ENCODE measurements at places on chromosomes 7 and 10. TPM values are rescaled to one million over a fixed set of nuclear protein-coding genes. Genes with fewer than 3 reads are reported as not detected.
A peak's percentile ranks its signal among the peaks of the same experiment; 100 is the strongest.

The PLOD3 gene
- 66.6 TPM for total RNA-seq

The GRID2IP gene
- not detected for total RNA-seq

The MYL7 gene
- total RNA-seq, result not detected

The DAGLB gene
- total RNA-seq, result 34.5 TPM

The MYO3A gene
- total RNA-seq, result not detected

The UPK3B gene
- total RNA-seq, result 3.0 TPM

The CYP2C19 gene
- not detected for total RNA-seq

The MMP21 gene
- total RNA-seq, result not detected

The OR2A7 gene
- 0.69 TPM for total RNA-seq

The GJD4 gene
- 0.33 TPM for total RNA-seq

The ZFAND4 gene
- 8.7 TPM for total RNA-seq

The CLIP2 gene
- 26.2 TPM for total RNA-seq

The ANKRD61 gene
- 0.26 TPM for total RNA-seq

DNA sequence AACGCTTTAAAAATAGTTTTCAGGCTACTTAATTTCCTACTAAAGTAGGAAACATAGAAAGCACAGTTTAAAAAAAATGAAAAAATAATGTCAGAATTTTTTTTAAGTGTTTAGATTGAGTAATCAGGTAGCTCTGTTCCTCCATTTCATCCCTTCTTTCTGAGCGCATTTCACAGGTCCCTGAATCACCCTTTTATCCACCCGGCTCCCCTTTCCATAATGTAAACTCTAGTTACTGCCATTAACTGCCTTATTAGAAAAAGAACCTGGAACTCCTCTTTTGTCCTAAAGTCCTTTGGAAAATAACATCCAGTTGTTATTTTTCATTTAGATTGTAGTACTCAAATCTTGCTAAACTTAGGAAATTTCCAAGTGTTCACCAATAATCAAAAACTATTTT lies 5.8 kb downstream of the KCND2 start:
- H3K27me3 ChIP-seq, result no peaks in the 10 kb centered on the region
- H3K4me3 ChIP-seq, result no peak overlapping the region
- H3K27ac ChIP-seq, result no peak overlapping the region
- no peaks in the 10 kb centered on the region for H3K36me3 ChIP-seq

DNA sequence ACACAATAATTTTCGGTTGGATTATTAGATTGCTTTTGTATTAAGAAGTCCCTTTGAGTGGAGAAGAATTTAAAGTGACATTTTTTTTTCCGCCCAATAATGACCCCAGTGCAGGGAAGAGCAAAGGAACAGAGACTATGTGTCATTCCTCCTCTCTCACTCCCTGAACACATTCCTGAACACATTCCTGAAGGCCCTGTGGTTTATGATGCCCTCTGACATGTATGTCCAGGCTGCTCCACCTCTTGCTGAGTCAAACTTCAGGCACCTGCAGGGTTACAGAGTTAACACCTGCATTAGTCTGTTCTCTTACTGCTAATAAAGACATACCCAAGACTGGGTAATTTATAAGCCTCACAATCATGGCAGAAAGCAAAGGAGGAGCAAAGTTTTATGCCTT lies 704.0 kb upstream of the LRRN3 start:
- no peaks in the 10 kb centered on the region for H3K27me3 ChIP-seq
- H3K27ac ChIP-seq, result no peak overlapping the region
- DNase-seq, result peak; percentile 85
- H3K36me3 ChIP-seq, result no peaks in the 10 kb centered on the region
- peaks cover 21% of the 10 kb centered on the region for H3K4me1 ChIP-seq
- H3K4me3 ChIP-seq, result no peak overlapping the region

- H3K4me3 ChIP-seq, result peak overlapping the region; percentile 69
- H3K4me1 ChIP-seq, result peaks cover 22% of the 10 kb centered on the region
- H3K36me3 ChIP-seq, result no peaks in the 10 kb centered on the region
- no peaks in the 10 kb centered on the region for H3K27me3 ChIP-seq
Observed at GRCh38 chr10:62815381-62816075, 638 bp downstream of the EGR2 start.

DNA sequence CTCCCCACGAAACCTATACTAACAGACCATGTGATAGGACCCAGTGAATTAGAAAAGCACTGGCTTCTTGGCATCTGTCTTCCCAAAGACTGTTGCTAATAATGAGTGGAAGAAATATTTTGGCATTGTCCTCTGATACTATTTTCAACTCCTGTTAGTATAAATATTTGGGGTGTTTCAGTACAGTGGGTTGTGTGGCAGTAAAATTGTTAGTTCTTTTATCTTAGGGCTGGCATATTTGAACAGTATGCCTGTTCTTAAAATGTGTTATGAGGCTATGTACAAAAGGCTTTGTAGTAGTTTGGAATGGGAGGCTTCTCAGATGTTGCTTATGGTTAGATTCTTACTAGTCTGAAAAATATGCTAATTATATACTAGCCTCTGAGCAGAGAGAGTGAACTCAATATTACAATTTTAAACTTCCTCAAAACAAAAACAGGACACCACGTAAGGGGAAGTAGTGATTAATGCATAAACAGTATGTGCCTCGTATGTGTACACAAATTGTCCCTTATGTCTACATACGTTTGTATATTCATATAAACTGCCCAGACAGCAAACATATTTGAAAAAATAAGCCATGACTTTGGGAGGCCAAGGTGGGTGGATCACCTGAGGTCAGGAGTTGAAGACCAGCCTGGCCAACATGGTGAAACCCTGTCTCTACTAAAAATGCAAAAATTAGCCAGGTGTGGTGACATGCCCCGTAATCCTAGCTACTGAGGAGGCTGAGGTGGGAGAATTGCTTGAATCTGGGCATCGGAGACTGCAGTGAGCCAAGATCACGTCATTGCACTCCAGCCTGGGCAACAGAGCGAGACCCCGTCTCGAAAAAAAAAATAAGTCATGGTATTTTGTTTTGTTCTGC lies 115.4 kb downstream of the ARID5B start:
- H3K4me1 ChIP-seq, result peaks cover 10% of the 10 kb centered on the region
- H3K36me3 ChIP-seq, result no peaks in the 10 kb centered on the region
- no peak overlapping the region for H3K4me3 ChIP-seq
- H3K27me3 ChIP-seq, result no peaks in the 10 kb centered on the region

- no peak for DNase-seq
- H3K27ac ChIP-seq, result no peak overlapping the region
- H3K4me1 ChIP-seq, result peaks cover 15% of the 10 kb centered on the region
Observed at GRCh38 chr10:127940866-127941640, 34.1 kb downstream of the PTPRE start.

GRCh38 chr7:101602484-101603241 lies 26.4 kb downstream of the MYL10 start:
- H3K4me1 ChIP-seq, result no peaks in the 10 kb centered on the region
- H3K4me3 ChIP-seq, result no peak overlapping the region
- H3K27ac ChIP-seq, result no peak overlapping the region
- no peaks in the 10 kb centered on the region for H3K27me3 ChIP-seq
- DNase-seq, result peak; percentile 82

DNA sequence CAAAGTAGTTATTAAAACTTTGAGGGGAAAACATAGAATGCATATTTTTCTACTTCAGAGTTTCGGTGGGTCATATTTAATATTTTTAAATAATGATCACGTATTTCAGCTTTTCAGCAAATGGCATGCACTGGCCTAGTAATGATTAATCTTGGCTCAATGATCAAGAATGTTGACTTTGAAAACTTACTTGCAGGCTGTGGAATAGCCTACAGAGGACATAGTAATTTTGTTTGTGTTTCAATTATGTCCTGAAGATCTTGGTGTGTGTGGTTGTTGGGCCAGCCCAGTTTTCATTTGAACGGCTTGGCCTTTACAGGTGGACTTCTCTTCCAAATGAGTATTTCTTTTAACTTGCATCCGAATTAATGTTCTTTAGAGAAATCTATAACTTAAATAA lies 35.1 kb downstream of the ADD3 start:
- no peaks in the 10 kb centered on the region for H3K27me3 ChIP-seq
- no peaks in the 10 kb centered on the region for H3K36me3 ChIP-seq
- H3K4me1 ChIP-seq, result no peaks in the 10 kb centered on the region
- H3K4me3 ChIP-seq, result no peak overlapping the region
- DNase-seq, result no peak
- H3K27ac ChIP-seq, result no peak overlapping the region

- H3K36me3 ChIP-seq, result peaks cover 44% of the 10 kb centered on the region
- peak overlapping the region; percentile 77 for H3K27ac ChIP-seq
- no peak for DNase-seq
- peaks cover 70% of the 10 kb centered on the region for H3K4me1 ChIP-seq
- peak overlapping the region; percentile 30 for H3K4me3 ChIP-seq
- H3K27me3 ChIP-seq, result no peaks in the 10 kb centered on the region
Observed at GRCh38 chr10:73043766-73044377, 52.8 kb downstream of the P4HA1 start.

- H3K27me3 ChIP-seq, result no peaks in the 10 kb centered on the region
- no peak overlapping the region for H3K27ac ChIP-seq
- peaks cover 24% of the 10 kb centered on the region for H3K4me1 ChIP-seq
- H3K36me3 ChIP-seq, result no peaks in the 10 kb centered on the region
Observed at GRCh38 chr7:7323921-7324320, 141.6 kb downstream of the C1GALT1 start.

GRCh38 chr7:40839881-40840280 lies 705.1 kb downstream of the SUGCT start:
- H3K4me3 ChIP-seq, result no peak overlapping the region
- H3K36me3 ChIP-seq, result no peaks in the 10 kb centered on the region
- no peak overlapping the region for H3K27ac ChIP-seq
- no peaks in the 10 kb centered on the region for H3K27me3 ChIP-seq
- no peak for DNase-seq

DNA sequence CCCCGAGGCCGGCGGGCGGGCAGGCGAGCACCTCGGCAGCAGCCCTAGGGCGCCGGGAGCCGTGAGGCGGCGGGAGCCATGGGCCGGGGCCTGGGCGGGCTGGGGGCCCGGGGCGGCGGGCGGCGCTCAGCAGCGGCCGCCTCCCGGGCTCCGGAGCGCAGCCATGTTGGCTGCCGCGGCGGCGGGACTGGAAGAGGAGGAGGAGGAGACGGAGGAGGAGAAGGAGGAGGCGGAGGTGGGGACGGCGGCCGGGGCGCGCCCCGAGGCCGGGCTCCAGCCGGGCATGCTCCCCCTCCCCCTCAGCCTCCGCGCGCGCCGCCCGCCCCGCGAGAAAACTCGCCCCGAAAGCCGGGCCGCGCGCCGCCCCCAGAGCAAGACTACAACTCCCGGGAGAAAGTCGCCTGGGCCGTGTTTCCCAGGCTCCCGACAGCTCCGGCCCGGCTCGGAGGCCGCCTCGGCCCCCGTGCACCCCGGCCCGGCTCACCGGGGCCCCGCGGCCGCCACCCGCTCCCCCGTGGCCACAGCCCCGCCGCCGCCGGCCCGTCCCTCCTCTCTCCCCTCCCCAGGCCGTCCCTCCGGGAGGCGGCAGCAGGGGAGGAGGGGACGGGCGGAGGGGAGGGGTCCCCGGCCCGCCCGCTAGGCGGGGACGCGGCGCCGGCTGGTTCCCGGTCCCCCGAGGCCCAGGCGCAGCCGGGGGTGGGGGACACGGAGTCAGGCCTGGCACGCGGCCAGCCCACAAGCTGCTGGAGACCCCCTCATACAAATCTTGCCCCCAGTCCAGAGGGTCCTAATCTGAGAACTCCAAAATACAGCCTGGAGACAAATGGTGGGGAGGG lies at the start of gene DLG5:
DLG5 (minus strand) TSS at position 190 of the 836 bp plus-strand sequence. CDS start 235 bp downstream, outside the sequence.
- no peak within 1 kb of the TSS for H3K27ac ChIP-seq
- no peaks in the 10 kb centered on the region for H3K27me3 ChIP-seq
- peaks cover 39% of the 10 kb centered on the region for H3K4me1 ChIP-seq
- peak; percentile 89 for DNase-seq
- H3K4me3 ChIP-seq, result peak within 1 kb of the TSS; percentile 74
- H3K36me3 ChIP-seq, result peaks cover under 1% of the 10 kb centered on the region

- no peak overlapping the region for H3K4me3 ChIP-seq
- H3K27ac ChIP-seq, result no peak overlapping the region
- H3K36me3 ChIP-seq, result no peaks in the 10 kb centered on the region
- H3K4me1 ChIP-seq, result no peaks in the 10 kb centered on the region
- DNase-seq, result no peak
- no peaks in the 10 kb centered on the region for H3K27me3 ChIP-seq
Observed at GRCh38 chr10:16905320-16905719, 88.1 kb upstream of the RSU1 start.

DNA sequence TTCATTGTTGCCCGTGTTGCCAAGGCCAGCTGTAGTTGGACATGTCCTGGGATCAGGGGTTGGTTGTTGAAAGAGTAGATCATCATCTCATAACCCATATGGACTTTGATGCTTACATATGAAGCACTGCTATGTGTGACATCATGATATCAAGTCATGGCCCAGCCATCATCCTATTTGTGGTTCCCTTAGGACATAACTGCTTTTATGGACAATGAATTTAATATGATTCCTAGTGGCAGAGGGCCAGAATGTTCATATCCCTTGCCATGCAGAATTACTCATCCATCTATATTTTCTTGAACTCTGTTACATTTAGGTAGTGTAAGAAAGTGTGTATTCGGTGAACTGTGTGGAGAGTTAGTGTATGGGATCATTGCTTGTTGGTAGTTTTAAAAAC lies 343.9 kb upstream of the LRGUK start:
- H3K4me3 ChIP-seq, result no peak overlapping the region
- no peaks in the 10 kb centered on the region for H3K27me3 ChIP-seq
- H3K4me1 ChIP-seq, result peaks cover 4% of the 10 kb centered on the region
- H3K27ac ChIP-seq, result no peak overlapping the region
- 0 out of 2 replicates have a peak, but pooled peaks cover 5% of the 10 kb centered on the region for H3K36me3 ChIP-seq

- no peak overlapping the region for H3K4me3 ChIP-seq
- no peak overlapping the region for H3K27ac ChIP-seq
- no peaks in the 10 kb centered on the region for H3K36me3 ChIP-seq
- DNase-seq, result no peak
Observed at GRCh38 chr10:42985436-42986316, 91.2 kb upstream of the RET start.

- no peaks in the 10 kb centered on the region for H3K27me3 ChIP-seq
- no peak overlapping the region for H3K4me3 ChIP-seq
- no peak for DNase-seq
- 0 out of 2 replicates have a peak, but pooled peaks cover 3% of the 10 kb centered on the region for H3K4me1 ChIP-seq
- peaks cover 4% of the 10 kb centered on the region for H3K36me3 ChIP-seq
Observed at GRCh38 chr7:130951303-130951975, 217.4 kb upstream of the KLF14 start.

DNA sequence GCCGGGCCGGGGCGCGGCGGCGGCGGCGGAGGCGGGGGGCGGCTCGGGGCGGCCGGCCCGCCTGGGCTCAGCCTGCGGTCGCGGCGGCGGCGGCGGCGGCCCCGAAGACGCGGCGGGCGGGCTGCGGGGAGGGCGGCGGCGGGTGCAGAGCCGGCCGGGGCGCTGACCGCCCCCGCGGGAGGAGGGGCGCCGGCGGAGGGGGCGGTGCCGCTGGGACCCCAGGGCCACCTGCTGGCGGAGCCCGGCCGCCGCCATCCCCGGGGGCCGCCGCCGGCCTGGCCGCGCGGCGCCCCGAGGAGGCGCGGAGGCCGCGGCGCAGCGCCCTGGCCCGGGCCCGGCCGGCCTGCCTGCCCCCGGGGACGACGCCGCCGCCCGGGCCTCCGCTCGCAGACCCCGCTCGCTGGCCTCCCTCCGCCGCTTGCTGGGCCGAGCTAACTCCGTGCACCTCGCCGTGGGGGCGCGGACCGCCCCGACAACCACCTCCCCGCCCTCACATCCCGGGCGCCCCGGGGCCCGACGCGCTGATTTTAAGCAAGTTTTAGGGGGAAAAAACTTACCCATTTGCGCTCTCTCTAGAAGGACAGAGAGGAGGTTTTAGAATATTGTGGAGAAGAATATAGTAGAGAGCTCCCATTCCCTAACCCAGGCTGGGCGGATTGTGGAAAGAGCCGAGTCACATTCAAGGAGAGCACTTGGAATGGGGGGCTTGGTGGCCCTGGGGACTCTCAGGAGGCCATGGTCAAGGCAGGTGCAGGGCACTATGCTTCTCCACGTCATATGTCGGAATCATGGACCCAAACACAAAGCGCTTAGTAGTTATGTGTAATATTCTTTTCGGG lies at the start of gene BEND7:
BEND7 (minus strand) TSS at position 140 of the 839 bp plus-strand sequence. CDS start 481 bp downstream, outside the sequence.
- H3K27me3 ChIP-seq, result no peaks in the 10 kb centered on the region
- peaks cover 2% of the 10 kb centered on the region for H3K4me1 ChIP-seq
- H3K36me3 ChIP-seq, result no peaks in the 10 kb centered on the region
- peak; percentile 16 for DNase-seq

All from PC-3 (cell line).